ENCODE measurements at places on chromosomes 12 and 14.

GRCh38 chr14:33406766-33407165, 468.1 kb downstream of the NPAS3 start:
- no peak for DNase-seq

DNA sequence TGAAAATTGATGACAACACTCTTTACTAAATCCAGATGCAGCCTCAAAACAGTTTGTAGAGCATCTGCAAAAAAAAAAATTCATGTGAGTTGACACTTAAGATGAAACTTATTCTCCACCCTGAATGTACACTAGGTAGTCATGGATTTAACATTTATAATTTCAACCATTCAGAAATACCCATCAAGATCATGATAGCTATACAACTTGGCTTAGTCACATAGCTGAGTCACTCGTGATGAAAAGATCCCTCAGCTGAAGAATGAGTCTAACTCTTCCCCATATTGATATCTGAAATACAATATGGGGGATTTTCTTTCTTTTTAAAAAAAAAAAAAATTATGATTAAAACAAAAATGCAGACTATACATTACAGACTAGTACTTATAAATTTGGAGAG, 104.8 kb upstream of the PLEKHG7 start:
- DNase-seq: no peak

DNA sequence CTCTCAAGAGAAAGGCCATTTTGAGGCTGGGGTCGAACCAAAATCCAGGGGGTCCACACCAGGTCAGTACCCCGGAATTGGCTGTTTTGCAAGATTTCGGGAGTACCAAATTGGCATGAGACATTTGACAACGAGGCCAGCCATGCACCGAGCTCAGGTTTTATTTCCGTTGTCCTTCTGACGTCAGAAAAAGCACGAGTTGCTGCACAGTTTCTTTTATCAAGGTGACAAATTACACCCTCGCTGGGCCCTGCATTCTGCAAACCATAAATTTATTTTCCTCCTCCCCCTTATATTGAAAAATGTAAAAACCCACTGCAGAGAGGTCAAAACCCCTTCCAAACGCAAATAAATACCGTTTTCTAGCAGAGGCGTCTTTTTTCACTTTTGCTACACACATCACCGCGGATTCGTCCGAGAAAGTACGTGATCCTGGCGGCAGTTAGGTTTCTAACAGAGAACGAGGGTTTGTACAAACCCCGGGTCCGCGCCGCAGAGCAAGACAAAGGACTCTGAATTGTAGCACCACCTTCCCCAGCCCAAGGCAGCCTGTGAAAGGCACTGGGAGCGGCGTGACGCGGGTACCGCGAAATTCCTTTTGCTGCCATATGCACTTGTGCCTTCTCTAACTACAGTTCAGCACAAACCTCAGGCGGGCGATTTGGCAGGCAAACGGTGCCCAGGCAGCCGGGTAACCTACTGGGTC, 1.8 kb downstream of the SLC38A1 start:
- DNase-seq: peak; percentile 71

DNA sequence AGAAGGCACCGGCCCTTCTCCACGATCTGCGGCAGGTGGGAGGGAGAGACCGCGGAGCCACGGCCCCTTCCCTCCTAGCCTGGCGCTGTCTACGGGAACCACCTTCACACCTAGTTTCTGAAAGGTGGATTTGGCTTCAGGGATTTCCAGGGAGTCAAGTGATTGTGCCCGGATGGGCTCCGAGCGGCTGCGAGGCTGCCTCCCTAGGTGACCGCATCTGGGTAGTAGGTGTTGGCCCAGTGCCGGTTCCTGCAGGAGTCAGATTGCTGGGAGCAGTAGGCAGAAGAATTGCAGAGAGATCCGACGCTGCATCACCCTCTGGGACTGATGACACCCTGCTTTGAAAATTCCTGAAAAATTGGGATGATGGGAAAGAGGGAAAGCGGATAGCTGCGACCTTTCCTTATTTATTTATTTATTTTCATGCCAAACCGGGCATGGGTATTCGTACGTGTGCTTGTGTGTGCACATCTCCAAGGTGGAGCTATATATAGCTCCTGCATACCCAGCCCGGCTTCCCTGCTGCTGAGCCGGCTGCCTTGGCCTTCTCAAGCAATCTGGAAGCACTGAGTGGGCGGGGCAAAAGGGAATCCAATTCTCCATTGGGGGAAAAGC, 1.1 kb downstream of the CNTN1 start:
- no peak for DNase-seq

- DNase-seq: no peak
These were observed 465.8 kb upstream of the SYT1 start for GRCh38 chr12:78398750-78399149.

DNA sequence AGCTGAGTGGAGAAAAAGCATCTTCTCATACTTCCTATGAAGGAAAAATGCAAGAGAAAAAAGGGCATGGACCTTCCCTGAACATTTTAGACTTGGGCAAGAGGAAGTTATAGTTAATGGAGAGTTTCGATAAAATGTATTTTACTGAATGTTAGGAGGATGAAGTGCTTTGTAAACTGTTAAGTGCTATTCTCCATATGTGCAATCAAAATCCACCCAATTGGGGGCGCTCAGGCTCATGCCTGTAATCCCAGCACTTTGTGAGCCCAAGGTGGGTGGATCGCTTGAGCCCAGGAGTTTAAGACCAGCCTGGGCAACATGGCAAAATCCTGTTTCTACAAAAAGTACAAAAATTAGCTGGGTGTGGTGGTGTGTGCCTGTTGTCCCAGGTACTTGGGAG, 1.9 kb upstream of the CNPY2 start:
- no peak for DNase-seq
